ENCODE measurements at places on chromosomes 11 and 22.

- DNase-seq: no peak
Measured at GRCh38 chr22:40368016-40368415, 2.4 kb upstream of the SGSM3 start.

DNA sequence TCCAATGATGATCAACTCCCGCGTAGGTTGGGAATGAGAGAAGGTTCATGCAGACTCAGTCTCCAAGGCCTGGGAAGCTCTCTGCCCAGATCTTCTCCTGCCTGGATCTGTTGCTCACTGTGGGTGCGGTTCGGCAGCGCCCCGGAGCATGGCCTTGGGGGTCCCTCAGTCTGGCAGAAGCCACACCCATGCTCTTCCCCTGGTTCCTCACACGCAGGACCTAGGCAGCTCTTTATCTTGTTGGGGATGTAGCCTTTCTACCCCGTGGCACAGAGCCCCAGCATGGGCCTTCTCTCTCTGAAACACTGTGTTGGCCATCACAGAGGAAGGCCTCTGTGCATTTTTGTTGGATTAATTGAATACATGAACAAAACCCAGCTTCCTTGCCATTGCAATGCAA, 1461.6 kb downstream of the BRD1 start:
- DNase-seq: no peak

DNA sequence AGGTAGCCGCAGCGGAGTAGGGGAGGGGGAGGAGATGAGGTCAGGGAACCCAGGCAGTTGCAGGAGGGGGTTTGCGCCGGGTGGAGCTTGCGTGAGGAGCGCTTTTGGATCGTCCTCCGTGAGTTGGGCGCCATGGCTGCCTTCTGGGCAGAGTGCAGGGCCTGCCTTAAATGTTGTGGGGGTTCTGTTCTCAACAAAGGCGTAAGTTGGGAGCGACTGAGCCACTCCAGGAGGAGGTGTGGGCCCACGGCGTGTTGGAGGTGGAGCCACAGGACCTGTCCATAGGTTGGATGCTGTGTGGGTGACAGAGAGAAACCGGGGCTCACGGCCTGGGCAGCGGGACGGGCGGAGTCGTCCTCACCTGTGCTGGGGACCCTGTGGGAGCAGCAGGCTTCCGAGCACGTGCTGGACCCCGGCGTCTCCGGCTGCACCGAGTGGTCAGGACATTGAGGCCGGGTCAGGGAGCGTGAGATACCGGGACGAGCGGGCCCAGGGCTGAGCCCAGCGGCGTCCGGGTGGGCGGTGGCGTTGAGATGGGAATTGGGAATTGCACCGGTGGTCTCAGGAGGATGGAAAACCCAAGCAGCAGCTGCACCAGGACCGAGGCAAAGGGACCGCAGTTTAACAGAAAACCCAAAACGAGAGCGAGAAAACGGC, 977 bp upstream of the PGGHG start:
- DNase-seq: no peak

DNA sequence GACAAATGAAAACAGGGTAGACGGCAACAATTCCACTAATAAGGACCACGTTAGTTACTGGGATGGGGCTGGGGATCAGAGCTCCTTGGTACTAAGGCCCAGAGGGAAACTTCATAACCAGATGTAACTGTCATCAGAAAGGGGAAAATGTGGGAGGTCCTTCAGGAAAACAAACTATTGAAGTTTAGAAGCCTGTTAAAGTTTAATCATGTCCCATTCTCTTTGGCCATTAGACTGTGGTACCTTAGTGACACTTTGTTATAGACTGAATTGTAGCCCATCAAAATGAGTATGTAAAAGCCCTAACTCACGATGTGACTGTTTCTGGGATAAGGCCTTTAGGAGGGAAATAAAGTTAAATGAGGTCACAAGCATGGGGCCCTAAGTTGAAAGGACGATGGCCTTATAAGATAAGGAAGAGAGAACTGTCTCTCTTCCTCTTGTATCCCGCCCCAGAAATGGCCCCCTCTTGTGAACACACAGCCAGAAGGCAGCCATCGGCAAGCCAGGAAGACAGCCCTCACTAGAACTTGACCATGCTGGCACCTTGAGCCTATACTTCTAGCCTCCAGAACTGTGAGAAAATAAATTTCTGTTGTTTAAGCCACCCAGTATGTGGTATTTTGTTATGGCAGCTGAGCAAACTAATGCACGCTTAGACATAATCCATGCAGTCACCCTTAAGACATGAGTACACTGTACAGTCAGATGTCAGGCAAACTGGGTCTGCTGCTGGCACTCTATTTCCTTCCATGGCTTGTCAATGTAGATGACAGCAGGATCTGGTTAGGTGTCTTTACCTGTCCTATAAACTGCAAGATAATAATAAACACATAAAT, 26.9 kb upstream of the USP47 start:
- DNase-seq: peak; percentile 9

DNA sequence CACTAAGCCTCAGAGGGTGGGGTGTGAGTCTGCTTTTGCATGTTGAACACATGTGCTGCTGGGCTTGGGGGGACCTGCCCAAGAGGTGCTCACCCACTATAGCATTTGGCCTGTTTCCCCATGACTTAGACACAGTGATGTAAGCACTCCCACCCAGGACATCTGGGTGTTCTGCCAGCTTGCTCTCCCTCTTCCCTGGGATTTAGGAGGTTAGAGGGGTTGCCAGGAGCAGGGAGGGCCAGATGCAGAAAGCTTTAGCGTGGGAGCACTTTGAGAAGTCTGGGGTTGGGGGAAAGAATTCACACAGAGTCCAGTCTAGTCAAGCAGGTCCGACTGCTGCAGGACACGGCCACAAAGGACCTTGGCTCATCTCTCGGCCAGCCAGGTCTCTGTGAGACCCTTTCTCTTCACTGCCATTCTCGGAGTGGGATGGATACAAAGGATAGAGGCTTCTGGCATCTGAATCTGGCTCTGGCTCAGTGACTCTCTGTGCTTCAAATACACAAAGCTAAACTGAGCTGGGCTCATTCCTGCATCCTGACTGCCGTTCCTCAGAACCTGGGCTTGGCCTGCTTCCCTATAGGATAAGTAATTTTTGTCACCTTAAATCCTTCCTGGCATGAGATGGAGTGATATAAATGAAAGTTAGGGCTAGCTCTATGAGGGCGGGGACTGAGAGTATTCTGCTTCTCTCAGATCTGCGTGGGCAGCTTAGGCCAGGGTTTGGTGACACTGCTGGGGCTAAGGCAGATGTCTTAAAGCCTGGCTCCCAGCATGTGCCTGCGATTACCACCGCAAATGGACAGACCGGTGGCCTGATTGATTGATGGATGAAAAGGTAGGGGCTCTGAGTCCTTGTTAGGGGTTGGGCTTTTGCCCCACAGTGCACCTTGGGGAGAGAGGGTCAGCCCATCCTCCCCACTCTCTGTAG, 14.5 kb downstream of the USP2 start:
- no peak for DNase-seq

DNA sequence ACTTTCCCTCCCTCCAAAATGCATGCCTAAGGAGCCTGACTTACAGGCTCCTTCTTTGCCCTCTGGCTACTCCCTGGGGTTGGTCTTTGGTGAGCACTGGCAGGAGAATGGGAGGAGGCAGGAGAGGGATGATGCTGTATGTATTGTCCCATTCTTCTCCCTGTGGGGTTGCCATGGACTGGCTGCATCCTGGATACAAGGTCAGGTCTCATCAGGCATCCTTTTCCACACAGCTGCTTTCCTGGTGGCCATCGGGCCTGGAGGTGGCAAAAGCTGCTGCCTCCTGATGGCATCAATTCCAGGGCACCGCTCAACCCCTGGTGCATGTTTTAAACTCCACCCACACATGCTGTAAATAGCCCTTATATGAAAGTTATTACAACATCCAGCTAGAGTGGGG, 257.2 kb downstream of the ETS1 start:
- DNase-seq: no peak

DNA sequence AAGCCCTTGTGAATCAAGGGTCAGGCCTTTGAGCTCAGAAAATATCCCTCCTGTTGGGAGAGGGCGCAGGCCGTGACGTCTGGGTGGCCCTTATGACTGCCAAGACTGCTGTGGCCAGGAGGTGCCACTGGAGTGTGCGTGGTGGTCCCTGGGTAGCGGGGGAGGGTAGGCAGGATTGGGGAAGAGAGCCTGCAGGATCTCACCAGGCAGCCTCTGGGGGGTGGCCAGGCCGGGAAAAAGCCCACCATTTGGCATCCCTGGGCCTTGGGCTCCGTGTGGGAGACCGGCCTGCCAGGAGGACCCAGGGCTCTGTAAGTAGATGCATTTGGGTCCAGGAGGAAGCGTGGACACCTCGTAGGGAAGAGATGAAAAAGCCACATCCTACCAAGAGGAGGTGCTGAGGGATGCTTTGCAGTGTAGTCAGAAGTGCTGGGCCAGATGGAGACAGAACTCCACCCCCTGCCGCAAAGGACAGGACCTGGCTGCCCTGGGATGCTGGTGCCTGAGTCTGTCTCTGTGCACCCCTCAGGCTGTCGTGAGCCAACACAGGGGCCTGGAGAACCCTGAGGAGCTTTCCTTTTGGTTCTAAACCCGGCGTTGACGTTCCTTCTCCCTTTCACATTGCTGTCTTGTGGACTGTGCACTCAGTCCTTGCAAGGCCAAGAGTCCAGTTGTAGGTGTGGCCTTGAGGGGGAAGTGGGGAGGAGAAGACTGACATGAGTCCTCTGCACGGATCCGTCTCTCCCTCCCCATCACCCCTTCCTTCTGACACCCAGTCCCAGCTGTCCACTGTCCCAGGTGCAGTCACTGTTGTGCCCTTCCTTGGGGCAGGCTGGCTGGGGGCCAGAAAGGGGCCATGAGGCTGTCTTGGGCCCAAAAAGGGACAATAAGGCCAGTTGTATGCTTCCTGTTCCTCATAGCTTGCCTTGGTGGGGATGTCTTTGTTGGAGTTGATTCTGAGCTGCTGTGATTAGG, 12.7 kb upstream of the MIEF1 start:
- no peak for DNase-seq

DNA sequence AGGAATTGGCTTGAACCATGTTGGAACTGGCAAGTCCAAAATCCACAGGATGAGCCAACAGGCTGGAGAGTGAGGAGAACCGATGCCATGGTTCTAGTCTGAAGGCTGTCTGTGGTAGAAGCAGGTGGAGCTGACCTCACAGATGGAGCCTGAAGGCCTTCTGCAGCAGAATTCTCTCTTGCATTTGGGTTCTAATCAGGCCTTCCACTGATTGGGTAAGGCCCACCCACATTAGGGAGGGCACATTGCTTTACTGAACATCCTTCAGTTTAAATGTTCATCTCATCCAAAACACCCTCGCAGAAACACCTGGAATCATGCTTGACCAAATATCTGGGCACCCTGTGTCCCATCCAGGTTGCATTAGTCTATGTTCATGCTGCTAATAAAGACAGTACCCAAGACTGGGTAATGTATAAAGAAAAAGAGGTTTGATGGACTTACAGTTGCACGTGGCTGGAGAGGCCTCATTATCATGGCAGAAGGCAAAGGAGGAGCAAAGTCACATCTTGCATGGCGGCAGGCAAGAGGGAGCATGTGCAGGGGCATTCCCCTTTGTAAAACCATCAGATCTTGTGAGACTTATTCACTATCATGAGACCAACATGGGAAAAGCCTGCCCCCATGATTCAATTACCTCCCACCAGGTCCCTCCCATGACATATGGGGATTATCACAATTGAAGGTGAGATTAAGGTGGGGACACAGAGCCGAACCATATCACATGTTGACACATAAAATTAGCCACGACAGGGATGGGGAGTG, 15.9 kb downstream of the SMIM38 start:
- DNase-seq: no peak

GRCh38 chr22:19845054-19845722, 9.5 kb downstream of the GNB1L start:
- no peak for DNase-seq

GRCh38 chr22:38863531-38864131, 8.4 kb downstream of the CBX6 start:
- DNase-seq: no peak

DNA sequence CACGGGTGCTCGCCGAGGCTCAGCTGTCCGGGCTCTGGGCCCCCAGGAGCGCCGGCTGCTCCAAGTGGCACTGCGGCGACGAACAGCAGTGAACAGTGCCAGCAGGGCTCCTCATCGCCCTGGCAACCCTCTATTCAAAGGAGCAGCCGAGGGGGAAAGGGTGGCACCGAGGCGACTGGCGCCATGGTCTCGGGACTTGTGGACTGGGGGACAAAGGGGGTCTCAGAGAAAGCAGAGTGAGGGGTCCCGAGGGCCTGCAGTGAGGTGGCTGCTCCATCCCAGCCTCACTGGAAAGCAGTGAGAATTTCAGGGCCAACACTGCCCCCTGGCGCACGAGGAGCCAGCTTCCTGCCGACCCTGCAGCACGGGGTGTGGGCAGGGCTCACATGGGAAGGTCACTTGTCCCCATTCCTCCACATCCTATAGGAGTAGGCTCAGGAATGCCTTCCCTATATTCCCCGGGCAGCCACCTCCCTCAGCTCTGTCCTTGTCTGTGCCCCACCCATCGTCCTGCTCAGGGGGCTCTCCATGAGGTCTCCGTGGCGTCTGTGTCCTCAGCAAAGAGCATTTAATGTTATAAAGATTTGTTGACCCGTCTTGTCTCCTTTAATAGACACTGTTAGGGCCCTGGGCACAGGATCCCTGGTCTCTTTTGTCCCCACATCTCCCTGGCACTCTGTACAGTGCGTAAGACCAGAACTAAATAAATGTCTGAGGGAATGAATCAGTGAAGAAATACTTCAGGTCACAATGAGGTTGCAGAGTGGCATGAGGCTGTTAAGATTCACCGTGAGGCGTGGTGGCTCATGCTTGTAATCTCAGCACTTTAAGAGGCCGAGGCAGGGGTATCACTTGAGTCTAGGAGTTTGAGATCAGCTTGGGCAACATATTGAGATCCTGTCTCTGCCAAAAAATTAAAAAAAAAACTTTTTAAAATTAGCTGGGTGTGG, 26.4 kb downstream of the LRFN4 start:
- peak; percentile 56 for DNase-seq

DNA sequence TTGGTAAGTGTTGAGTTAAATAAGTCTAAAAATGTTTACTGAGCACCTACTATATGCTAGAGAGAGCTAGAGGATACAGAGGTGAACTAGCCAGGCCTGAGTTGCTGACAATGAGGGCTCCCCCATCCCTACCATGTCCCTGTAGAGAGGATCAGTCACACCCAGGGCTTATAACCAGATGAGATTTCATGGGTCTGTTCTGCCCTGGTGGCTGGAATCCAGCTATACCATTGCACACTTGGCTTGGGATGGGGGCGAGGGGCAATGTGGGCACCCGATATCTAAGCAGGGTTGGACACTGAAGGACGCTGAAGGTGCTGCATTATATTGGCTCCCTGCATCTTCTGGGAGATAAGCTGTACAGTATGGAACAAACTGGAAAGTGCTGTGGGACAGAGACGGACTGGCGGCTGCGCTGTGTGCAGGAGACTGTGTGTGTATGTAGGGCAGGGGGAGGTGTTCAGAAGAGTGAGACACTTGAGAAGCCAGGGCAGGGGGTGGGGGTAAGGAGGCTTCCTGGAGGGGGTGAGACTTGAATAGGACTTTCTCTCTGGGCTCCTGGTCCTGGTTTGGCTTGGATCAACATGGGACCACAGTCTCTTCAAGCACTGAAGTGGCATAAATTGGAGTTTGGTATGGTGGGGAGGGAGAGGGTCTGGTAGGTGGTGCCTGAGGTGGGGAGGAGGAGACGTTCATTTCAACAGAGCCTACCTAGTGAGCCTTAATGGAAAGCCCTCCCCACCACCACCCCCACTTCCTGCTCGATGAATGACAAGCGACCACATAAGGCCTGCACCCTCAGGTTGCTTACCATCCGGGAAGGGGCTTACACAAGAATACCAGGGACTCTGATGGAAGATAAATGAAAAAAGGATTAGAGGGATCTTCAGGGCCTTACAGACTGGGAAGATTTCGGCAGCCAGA, 1.8 kb downstream of the CD82 start:
- no peak for DNase-seq
